ENCODE measurements at places on chromosomes 13 and 19.
A peak's percentile ranks its signal among the peaks of the same experiment; 100 is the strongest.

GRCh38 chr19:29401712-29402421 is 123.9 kb upstream of the VSTM2B start:
- DNase-seq: no peak

GRCh38 chr13:51620165-51620983 is 36.1 kb downstream of the WDFY2 start:
- DNase-seq: no peak

GRCh38 chr19:51689751-51690453 is 3.2 kb upstream of the SPACA6 start:
- no peak for DNase-seq

GRCh38 chr19:33125929-33126388 is 6.0 kb upstream of the WDR88 start:
- peak; percentile 53 for DNase-seq

DNA sequence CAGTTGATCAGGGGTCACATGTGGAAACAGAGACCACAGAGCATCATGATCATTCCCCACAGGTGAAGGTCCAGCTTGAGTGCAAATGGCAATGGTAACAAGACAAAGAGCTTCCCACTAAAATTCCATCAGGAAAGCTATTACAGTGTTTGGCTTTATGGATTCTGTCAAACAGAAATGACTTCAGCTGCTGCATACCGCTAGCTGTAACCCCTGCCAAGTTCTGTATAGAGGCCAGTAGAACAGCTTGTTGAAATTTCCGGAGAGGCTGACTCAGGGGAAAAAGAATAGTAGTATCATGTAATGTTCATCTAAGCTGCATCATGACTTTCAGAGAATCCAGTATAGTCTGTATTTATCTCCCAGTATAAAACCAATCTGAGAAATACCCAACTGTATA is 1704.7 kb downstream of the SLITRK5 start:
- no peak for DNase-seq

GRCh38 chr13:34731486-34731885 is 210.6 kb upstream of the NBEA start:
- peak; percentile 31 for DNase-seq

DNA sequence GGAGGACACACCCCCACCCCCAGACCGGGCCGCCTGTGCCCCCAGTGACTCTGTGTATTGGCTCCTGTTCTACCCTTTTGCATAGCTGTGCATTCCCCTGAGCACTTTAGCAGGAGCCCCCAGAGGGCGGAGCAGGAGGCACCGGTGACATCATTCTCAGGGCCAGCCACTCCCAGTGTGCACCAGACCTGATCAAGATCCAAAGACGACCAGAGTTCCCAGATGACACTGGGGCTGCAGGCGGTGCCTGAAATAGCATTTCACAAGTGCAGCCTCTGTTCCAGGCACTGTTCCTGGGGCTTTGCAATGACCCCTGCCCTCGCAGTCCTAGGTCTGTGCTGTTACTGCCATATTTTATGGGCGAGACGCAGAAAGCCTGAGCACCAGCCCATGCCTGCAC is 14.5 kb upstream of the PTPRS start:
- no peak for DNase-seq

DNA sequence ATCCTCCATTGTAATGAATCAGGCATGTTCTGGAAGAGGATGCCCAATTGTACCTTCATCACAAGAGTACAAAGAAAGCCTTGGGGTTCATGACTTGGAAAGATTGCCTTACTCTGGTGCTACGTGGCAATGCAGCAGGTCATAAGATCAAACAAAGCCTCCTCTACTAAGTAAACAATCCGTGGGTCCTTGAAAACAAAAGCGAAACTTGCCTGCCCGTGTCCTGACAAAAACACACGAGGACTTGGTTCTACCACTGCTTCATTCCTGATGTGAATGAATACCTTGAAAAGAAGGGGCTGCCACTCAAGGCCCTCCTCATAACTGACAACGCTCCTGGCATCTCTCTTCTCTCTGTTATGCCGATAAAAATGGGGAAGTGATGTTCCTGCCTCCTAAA is 18.9 kb downstream of the ZNF563 start:
- no peak for DNase-seq

GRCh38 chr13:83881917-83882605 is at the start of gene SLITRK1:
TSS of gene SLITRK1 (minus strand) at chr13:83882474. CDS start at chr13:83881507, 967 bp downstream.
- DNase-seq: peak; percentile 9

GRCh38 chr19:39147480-39147879 is 21.9 kb downstream of the PAK4 start:
- DNase-seq: no peak

DNA sequence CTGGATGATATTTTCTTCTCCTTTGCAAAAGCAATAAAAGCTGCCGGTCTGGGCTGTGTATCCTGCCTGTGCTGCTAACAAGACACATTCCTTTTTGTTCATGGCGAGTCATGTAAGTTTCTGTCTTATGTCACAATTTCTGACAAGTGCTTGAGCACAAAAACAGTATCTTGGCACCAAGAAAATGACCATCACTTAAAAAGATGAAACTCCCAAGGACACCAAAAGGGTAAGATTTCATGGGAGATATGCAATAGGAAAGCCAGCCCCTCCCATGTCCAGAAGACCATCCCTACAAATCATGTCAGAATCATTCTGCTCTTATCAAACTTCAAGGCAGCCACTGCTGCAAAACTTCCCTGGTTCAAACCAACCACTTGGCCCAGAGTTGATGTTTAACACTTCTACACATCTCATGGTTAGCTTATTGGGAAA is 375.4 kb upstream of the ZNF507 start:
- no peak for DNase-seq

DNA sequence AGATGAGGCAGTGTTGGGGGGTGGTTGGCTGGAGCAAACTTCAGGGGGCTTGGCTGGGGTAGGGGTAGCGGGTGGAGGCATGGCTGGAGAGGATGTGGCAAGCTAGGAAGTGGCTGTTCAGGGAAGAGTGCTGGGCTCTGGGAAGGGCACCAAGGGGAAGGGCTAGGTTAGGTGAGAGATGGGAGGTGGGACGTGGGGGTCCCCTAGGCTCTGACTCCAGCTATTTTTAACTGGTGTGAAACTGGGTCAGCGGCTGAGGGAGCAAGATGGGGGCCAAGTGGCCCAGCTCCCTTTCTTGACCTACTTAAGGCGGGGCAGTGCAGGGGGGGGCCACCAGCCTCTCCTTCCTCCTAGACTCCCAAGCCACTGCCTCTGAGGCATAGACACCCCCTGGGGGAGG is 7.3 kb downstream of the KCNC3 start:
- DNase-seq: no peak

DNA sequence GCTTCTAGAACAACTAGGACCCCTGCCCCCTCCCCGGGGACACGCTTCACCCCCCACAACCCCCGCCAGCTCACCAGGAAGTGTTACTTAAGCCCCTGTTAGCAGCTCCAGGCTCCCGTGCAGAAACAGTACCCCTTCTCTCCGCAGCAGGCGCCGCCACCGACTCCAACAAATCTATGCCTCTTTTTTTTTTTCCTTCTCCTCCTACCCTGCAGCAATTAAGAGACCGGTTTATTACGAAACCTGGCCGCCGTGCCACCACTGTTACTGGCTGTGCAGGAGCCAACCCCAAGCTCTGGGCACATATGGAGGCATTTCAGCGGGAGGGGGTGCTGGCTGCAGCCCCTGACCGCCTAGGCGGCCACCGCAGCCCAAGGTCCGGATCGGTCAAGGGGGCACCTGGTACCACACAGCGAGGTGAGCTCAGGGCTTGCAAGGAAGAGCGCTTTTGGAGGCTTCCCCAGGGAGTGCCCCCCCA is 2.4 kb downstream of the GADD45B start:
- peak; percentile 77 for DNase-seq

GRCh38 chr13:58921129-58921528 is 1242.6 kb downstream of the DIAPH3 start:
- DNase-seq: peak; percentile 30

DNA sequence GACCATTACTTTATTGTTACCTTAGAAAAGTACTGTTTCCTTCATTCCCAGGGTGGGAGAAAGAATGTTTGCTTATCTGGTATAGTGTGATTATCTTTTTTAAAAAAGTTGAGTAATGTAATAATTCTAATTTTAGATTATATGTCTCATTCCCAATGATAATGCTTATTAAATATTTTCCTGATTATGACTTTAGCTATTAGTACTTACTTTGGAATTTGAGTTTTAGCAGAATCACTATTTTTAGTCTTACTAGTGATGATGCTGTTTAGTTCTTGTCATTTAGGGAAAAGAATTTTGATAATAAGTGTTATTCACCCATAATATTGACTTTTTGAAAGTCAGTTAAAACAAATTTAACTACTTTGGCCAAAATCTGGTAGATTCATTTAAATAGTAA is 95.2 kb downstream of the FRY start:
- no peak for DNase-seq

DNA sequence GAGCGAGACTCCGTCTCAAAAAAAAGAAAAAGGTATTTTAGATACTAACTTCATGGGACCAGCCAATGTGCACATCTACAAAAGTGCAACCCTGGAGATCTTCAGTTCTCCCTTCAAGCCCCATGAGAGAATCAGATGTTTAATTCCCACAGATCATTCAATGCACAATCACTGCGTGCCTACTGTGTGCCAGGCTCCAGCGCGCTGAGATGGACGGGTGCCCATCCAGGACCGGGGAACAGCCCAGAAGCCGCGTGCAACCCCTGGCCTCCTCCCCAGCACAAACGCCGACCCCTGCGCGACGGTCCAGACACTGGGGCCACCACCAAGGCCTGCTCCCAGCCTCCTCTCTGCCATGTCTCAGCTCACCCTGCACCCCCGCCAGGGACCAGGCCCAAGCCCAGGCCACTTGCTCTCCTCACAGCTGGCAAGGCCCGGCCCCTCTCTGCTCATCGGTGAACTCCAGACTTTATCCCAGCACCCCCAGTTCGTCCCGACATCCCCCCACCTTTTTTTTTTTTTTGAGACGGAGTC is 5.3 kb downstream of the BTBD2 start:
- no peak for DNase-seq

GRCh38 chr19:53388904-53389303 is 6.0 kb upstream of the ZNF765 start:
- no peak for DNase-seq

- DNase-seq: no peak
These were observed 74.1 kb upstream of the UQCRFS1 start for GRCh38 chr19:29287061-29287460.

- DNase-seq: peak; percentile 59
These were observed 28.7 kb downstream of the CYP4F2 start for GRCh38 chr19:15869109-15869555.

GRCh38 chr13:109166804-109167203 is 537.4 kb downstream of the MYO16 start:
- DNase-seq: no peak

- no peak for DNase-seq
These were observed 68.6 kb downstream of the DPF1 start for GRCh38 chr19:38155453-38155852.

GRCh38 chr13:90709319-90709718 is 638.2 kb upstream of the MIR17HG start:
- DNase-seq: no peak

GRCh38 chr13:99610702-99611289 is 109.5 kb downstream of the TM9SF2 start:
- DNase-seq: peak; percentile 34

DNA sequence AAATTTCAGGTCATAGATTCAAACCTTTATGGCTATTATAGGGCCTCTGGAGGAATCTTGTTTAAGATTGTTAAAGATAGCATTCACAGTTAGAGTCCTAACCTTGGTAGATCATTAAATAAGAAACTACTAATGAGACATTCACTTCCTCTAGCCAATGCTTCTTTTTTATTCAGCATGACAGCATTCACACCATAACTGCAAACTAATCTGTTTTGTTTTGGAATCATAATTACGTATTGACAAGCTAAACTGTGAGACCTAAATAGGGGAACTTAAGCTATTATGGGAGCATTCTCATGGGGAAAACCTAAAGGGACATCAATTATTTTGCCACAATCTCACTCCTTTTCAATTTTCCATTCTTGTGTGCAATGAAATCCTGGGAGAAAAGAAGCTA is 653.8 kb downstream of the PCDH9 start:
- DNase-seq: peak; percentile 29

DNA sequence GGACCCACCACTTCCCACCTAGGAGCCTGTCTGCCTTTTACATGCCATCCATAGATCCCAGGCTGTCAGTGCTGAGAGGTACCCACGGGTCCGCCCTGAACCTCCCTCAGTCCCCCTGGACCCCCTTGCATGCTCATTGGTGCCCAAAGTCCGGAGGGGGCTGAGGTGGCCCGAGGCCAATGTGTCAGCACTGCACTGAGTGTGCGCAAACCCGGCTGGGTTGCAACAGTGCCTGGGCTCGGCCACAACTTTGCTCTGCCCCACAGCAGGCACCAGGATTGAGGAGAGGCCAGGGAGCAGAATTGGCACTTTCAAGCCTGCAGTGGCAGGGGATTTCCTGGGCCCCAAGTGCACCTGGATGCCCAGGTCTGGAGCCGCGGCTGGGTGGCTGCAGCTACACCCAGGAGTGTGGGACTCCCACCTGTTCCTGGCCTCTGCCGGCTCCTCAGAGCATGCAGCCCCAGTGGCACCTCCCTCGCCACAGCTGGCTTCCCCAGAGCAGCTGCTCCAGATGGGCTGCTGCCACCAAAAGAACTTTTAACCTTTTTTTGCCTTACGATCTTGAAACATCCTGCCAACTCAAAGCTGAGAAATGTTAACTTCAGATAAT is 837.0 kb downstream of the SLITRK6 start:
- DNase-seq: no peak

- no peak for DNase-seq
These were observed 46.8 kb downstream of the TEX26 start for GRCh38 chr13:30978981-30979956.

DNA sequence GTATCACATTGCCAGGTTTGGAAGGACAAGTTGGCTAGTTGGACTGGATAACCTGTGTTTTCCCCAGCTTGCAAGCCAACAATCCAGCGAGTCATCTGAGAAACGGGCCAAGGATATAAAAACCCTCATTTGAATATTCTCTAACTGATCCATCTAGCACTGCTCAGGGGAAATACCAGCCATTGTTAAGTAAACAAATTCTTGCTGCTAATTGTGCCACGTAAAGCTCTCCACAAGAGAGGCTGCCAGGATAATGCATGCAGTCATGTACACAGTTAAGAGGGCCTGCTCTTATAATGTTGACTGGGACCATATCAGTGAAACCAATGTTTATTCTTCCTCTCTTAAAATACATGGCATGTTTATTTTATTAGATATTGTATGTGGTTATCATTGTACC is 663.2 kb upstream of the SGCG start:
- peak; percentile 11 for DNase-seq

DNA sequence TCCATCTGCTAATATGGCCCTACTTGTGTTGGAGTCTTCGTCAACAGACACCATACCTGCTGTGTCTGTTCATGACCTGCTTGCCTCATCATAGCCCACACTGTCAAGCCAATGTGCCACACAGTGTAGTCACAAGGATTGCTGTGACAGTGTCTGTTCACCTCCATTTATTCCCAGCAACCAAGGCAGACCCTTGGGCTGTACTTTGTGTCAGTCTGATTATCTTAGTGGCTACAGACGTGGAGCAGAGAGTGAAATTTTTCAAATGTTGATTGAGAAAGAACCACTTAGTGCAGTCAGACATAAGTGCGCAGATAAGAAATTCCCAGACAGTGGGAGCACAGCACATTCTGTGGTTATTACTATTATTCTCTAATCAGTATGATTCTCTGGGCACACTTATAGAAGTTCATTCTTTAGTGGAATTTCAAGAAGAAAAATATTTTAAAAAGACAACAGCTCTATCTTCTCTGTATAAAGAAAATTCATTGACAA is 184.6 kb downstream of the GPC6 start:
- DNase-seq: no peak

- DNase-seq: peak; percentile 94
These were observed 18.3 kb upstream of the ENOX1 start for GRCh38 chr13:43805071-43805468.

- DNase-seq: no peak
These were observed 1.5 kb upstream of the TMEM145 start for GRCh38 chr19:42311657-42312056.

GRCh38 chr19:41515015-41515652 is 60.8 kb upstream of the CEACAM21 start:
- DNase-seq: no peak
